NCI-H2171 treated with DMSO at 0.1 percent for 48 hours (cell line): ENCODE measurements at places on chromosomes 6 and 20.

GRCh38 chr6:72418495-72418894 is 203.4 kb upstream of the KCNQ5 start:
- no peak for DNase-seq

- DNase-seq: peak; percentile 86
These were observed 34.4 kb upstream of the CDH22 start for GRCh38 chr20:46342451-46343347.

DNA sequence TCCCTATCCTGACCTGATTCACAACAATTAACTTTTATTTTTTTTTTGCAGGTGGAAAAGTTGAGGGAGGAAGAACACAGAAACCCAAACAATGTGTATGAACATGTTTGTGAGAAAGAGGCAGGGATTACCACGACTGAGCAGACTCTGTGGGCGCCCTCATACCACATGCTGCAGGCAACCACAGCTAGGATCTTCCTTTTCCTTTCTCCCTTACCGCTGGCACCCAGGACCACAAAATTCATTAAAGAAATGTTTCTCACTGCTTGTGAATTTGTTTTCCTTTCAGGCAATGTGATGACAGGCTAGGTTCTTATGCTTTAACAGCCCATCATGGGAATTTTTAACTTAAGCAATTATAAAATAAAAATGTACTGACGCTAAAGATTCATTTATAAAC is 287.1 kb downstream of the GMDS start:
- DNase-seq: no peak

- DNase-seq: no peak
These were observed 3.9 kb downstream of the OSBPL2 start for GRCh38 chr20:62242176-62242575.

- DNase-seq: no peak
These were observed 73.3 kb upstream of the CD93 start for GRCh38 chr20:23159256-23159946.

DNA sequence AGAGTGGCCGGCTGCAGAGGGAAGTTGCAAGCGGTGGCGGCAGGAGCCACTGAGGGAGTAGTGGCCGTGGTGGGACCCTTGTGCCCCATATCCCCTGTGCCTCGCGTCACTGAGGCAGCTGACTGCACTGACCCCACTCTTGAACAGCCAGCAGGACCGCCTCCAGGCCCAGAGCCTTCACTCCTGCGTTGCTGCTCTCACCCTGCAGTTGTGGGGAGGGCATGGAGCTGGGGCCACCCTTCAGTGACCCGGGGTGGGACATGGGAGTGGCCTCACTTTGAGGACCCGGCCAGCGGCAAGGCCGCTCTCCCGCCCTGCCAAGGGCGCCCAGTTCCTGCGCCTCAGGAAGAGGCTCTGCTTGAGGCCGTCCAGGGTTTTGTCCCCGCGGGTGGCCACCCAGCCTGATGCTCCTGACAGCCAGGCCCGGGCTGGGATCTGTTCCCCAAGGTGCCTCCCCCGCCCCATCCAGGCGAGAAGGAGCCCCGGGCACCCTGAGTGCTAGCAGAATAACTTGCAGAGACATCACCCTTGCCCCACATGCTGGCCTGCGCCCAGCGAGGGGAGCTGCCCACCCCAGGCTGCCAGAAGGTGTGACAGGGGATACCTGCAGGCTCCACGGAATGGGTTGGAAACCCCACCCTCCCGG is 44.4 kb downstream of the HLA-DRA start:
- DNase-seq: no peak

DNA sequence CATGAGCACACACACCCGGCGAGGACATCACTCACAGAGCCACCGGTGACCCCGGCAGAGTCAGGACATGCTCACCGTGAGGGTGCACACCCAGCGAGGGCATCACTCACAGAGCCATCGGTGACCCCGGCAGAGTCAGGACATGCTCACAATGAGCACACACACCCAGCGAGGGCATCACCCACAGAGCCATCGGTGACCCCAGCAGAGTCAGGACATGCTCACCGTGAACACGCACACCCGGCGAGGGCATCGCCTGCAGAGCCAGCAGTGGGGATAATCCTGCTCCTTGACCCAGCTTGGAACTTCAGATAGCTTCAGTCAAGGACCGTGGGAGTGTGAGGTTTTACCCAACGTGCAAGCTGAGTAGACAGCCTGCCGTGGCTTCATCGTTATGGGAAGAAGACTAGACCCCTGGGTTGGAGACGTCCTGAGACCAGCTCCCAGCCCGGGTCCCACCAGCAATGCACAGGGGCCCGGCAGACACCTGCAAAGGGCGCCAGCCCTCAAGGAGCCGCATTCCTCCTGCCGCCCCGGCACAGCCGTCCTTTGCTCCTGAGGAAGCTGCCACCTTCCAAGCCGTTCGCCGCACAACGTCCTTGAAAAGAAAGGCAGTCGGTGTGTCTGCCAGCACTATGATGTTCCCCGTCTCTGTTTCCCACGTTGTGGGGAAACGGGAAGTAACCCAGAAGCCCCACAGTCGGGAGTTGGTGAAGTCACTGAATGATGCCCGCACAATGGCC is 192.3 kb downstream of the DLL1 start:
- DNase-seq: no peak

DNA sequence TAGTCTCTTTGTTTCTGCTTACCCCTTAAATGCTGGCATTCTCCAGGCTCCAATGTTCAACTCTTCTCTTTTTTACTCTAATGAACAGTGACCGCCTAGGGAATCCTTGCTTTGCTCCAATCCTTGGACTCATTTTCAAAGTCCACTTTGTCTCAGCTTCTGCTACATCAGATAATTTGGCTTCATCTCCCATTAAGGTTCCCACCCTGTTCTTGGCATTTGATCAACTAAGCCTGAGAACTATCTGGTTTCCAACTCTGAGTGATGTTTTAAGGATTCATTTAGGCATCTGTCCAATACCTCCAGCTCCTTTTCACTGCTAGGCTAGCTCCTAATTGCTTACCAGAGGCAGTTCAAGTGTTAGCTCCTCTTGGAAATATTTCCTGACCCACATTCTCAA is 64.9 kb downstream of the ME1 start:
- peak; percentile 52 for DNase-seq

GRCh38 chr20:47198254-47198671 is 158.2 kb downstream of the ZMYND8 start:
- peak; percentile 55 for DNase-seq

DNA sequence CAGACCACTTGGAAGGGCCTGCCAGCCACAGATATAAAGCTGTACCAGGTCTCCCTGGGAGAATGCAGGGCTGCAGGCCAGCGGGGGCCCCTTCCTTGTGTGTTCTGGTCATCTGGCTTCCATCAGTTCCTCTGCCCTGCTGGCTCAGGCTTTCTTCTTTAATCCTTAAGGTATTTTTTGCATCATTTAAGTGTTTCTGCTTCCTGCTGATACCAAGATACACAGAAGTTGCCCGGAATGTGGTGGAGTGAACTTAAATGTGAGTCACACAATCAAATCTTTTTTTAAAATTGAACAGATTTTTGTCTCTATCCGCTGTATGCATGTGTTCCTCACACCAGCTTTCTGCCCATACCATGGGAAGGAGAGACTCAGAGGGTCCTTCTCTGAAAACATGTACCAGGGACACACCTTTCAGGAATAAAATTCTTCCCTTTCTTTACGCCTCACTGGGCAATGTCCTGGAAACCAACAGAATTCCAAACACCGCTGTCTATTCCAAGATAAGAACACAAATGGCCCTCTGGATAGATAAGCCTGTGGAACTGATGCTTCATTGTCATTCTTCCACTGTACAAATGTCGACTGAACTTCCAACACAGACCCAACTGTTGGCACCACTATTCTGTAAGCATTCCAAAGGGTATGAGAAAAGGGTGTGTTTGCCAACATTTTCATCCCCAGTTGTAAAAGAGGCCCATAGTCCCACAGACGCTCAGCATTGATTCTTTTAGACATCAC is 206.2 kb upstream of the MYLIP start:
- no peak for DNase-seq

- no peak for DNase-seq
These were observed 11.8 kb upstream of the HBS1L start for GRCh38 chr6:135066397-135066796.

GRCh38 chr6:119735530-119735929 is 386.0 kb upstream of the MAN1A1 start:
- DNase-seq: no peak

DNA sequence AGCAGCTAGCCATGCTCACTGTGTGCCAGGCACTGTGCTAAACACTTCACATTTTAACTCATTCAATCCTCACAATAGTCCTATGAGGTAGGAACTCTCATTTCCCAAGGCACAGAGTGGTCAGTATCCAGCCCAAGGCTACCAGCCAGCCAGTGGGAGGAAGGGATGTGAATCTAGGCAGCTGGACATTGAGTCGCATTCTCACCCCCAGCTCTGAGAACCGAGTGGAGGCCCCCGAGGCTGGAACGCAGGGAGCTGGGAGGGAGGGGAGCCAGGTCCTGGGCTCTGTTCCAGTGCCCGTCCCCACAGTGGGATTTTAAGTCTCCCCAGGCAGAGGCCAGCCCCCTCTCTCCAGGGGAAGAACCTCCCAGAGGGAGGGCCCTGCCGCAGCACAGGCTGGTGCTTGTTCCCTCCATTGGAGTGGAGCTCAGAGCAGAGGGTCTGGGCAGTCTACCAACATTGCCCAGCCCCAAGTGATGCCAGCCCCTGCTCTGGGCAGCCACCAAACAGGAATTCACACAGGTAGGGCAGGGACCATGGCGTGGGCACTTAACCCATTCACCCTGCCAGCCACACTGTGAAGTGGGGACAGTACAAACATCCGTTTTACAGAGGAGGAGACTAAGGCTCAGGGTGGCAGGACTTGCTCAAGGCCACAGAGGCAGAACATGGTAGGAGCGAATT is 131.3 kb downstream of the CEBPB start:
- DNase-seq: no peak

DNA sequence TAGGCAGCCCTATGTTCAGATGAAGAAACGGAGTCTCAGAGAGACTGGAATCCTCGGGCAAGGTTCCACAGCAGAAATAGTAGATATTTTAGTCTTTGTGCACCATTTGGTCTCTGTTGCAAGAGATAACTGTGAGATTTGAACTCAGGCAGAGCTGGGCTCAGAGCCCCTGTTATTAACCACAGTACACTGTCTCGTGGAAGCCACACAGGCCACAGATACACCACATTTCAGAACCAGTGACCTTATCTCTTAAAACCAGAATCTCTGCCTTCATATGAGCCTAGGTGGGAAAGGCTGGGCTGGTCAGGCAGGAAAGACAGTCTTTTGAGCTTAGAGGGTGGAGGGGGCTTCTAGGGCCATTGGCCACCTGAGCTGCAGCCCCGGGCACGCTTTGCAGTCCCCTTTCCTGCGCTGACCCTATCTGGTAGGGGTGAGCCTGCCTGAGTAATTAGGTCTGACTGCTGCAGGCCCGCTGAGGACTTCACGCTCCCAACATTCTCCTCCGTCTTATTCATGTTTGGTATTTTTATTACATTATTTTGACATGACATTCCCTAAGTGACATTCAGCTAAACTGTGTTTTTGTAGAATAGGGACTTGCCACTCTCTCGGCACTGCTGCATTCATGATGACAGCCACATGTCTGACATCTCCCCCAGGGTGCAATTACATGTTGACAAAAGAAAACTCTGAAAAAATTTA is 71.1 kb downstream of the KCNB1 start:
- no peak for DNase-seq

DNA sequence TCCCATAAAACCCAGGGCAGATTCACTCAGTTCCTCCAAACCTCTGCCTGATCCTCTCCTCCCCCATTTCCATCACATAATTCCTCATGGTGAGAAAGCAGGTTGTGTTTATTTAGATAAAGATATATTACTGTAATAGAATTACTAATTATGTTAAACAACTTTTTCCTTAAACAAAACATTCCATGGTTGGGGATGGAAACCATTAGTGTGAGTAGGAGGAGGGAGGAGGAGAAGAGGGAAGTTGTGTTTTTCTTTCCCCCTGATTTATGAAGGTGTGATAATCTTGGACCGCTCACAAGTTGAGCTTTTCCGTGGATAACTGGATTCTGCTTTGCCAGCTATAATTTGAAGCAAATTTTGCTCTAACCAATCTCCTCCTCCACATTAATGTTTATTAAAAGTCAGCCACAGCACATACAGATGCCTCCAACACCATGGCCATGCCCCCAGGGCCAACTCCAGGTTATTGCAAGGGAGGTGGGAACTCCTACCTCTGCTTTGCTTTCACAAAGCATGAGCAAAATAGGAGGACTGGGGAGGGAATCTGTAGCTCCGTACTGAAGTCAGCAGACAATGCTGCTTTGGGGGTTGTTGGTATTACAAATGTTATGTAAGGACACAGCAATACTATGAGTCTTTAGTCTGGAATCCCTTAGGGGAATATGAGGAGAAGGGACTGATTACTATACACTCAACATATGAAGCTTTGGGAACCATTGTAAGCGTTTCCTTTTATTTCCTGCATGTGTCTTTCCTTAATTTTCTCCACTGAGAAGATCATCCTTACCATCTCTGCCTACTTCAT is 542.0 kb downstream of the DHX35 start:
- DNase-seq: no peak

DNA sequence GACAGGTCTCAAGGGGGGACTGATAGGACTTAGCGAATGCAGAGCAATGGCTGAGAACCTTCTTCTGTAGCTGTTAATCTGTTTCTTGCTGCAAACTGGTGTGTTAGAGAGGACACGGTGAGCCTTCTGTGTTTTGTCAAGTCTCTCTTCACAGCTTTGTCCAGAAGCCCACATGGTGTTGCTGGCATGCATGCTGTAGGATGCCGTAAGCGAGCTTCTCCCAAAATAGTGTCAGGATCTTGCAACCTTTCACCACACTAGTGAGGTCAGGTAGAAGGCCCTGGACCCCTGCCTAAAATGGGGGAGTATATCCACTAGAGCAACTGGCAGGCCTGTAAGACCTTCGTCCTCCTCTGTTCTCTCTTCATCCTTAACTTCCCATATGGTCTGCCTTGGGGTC is 51.9 kb upstream of the GLP1R start:
- no peak for DNase-seq

DNA sequence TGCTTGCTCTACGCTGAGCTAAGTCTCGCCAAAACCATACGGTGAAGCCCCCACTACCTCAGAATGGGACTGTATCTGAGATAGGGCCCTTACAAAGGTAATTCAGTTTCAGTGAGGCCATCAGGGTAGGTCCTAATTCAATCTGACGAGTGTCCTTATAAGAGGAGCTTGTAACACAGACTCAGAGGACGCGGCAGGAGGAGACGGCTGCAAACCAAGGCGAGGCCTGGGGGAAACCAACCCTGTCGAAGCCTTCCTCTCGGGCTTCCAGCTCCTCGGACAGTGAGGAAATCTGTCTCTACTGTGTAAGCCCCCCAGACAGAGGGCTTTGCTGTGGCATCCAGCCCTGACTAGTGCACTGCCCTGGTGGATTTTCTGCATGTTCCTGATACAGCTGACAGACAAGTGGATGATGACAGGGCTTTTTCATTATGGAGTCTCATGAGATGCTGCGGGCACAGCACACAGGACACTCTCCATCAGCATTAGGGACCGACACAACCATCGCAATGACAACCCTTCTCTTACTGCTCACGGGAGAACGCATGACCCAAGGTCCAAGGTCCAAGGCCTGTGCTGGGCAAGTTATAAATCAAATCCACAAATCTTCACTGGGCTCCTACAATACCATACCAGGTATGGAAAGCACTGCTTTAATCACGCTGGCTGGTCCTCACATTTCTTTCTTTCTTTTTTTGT is 48.2 kb downstream of the SSR1 start:
- no peak for DNase-seq

- DNase-seq: no peak
These were observed 746.8 kb downstream of the HDGFL1 start for GRCh38 chr6:23316131-23316530.

- DNase-seq: no peak
These were observed 37.0 kb upstream of the MPC1 start for GRCh38 chr6:166419717-166420116.
